Kasumi-1 (cell line): ENCODE measurements at places on chromosomes 5 and 9.

DNA sequence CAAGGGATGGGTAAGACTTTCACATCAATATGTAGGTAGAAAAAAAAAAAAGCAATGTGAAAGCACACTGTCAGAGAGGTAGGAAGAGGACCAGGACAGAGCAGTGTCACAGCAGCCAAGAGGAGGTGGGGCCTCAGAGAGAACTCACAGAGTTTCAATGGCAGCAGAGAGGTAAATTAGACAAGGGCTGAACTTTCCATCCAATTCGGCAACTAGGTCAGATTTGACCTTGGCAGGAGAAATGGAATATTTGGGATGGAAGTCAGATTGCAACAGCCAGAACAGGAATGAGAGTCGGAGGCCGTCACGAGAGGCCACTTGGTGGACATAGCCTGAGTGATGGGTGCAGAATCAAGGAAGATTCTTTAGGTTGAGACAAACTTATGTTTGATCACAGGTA lies 57.7 kb downstream of the ENC1 start:
- no peak for DNase-seq

DNA sequence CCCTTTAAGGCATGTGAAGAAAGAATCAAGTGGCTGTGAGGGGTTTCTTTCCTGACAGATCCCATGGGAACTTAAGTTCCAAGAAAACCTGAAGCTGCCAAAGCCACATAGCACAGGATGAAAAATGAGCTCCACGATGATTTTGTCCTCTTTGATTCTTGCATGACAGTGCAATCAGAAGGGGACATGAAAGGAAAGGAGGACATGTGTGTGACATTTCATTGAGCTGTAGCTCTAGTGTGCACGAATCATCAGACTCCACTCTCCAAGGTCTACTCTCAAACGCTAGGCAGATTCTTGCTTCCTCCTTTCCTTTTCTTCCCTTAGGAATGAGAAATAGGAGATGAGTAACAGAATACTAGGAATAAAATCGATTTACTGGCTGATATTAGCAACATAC lies 142.0 kb downstream of the ZNF608 start:
- DNase-seq = no peak

- DNase-seq = no peak
These were observed 19.8 kb downstream of the BRD3 start for GRCh38 chr9:134047868-134048581.

DNA sequence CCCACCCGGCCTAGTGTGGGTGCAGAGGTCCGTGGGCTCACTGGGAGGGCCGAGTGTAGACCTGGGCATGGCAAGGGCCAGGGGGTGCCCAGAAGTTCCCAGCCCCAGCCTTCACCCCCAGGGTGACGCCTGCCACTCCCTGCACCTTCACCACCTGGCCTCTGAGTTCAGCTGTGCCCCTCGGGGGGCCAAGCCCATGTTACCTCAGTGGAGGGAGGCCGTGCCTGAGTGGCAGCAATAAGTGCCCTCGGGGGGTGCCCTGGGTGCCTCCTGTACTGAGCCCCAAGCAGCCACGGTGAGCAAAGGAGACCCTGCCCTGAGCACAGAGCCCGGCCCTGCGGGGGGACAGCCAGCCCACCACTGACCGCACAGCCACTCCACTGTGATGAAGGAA lies 10.3 kb upstream of the FCN2 start:
- no peak for DNase-seq

- no peak for DNase-seq
These were observed 130.3 kb upstream of the CNTLN start for GRCh38 chr9:17004500-17004899.

DNA sequence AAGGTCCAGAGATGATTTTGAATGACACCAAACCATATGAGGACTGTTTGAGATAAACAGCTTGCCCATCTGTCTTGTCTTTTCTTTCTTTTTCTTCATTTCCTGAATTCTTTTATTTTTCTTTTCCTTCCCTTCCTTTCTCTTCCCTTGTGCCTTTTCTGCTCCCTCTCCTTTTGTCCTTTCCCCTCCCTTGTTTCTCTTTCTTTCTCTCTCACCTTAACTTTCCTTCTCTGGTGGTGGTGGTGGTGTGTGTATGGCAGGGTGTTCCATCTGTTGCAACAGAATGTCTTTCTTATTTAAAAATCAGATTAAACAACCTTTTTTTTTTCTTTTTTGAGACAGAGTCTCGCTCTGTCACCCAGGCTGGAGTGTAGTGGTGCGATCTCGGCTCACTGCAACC lies 3.8 kb upstream of the PDCL start:
- no peak for DNase-seq

DNA sequence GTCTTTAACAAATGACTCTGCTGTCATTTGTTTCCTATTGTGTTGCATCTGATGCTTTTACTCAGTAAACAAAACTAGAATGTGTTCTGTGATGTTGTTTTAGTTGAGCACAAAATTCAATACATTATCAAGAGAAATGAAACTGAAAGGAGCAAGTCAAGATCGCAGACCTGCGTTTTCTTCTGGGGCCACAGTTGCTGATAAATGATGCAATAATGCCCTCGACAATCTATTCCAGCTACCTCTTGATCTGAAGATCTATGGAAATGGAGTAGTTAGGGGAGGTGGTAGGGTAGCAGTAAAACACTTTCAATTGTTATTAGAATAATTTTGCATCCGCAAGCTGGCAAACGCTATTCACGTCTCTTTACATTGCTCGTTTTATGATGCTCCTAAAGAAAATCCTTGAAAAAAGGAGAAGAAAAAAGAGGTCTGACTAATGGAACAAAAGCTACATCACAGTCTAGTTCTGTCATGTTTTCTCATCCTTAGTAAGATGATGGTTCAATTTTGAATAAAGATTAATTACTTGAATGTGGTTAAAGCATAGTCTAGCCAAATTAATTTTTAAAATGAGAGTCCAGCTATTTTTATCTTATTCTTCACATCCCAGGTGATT lies 1.6 kb downstream of the ZNF366 start:
- no peak for DNase-seq

DNA sequence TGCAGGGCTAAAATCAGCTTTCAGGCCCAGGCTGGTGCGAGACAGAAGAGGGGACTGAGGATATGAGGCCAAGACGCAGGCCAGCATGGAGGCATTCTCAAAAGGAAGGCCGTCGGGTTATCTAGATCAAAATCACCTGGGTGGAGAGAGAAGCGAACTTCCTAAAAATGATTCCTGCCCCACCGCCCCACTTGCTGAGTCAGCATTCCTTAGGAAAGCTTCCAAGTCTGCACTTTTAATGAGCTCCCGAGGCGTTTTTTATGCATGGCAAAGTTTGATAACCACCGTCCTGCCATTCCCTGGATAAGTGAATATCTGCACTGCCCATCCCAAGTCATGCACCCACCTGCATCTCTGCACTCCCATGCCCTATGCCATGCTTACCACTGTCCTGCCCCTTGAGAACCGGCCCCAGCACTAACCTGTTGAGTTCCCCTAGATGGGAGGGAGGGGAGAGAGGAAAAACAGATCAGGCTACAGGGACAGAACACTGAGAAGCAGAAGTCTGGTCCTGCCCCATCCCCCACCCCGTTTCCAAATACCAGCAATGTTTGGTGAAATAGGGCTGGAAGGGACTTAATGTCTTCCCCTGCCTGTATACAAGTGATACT lies 1.6 kb upstream of the SPOCK1 start:
- no peak for DNase-seq

GRCh38 chr5:127186657-127187056 lies 103.9 kb upstream of the MEGF10 start:
- DNase-seq = no peak

- DNase-seq = no peak
These were observed 1.4 kb downstream of the NPR2 start for GRCh38 chr9:35792826-35793225.

GRCh38 chr5:119329666-119330065 lies 26.2 kb upstream of the TNFAIP8 start:
- no peak for DNase-seq

GRCh38 chr5:88746438-88746882 lies 136.5 kb downstream of the MEF2C start:
- DNase-seq = no peak

- no peak for DNase-seq
These were observed 62.2 kb downstream of the BOD1 start for GRCh38 chr5:173554038-173554955.

- no peak for DNase-seq
These were observed 19.2 kb upstream of the FGFR4 start for GRCh38 chr5:177067503-177067902.

DNA sequence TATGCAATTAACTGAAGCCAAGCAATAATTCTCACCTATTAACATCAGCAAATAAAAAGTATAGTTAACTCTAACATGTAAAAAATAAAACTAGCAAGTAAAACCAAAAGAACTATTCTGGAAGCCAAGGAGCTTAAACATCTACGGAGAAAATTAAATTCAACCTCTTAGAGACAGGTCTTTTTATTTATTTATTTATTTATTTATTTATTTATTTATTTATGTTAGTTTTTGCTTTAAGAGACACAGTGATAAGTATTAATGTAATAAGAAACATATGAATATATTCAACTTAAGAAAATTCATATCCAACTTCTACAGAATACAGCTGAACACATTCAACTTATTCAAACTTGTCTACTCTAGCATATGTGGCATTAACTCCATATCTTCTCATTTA lies 472.1 kb upstream of the IZUMO3 start:
- no peak for DNase-seq

DNA sequence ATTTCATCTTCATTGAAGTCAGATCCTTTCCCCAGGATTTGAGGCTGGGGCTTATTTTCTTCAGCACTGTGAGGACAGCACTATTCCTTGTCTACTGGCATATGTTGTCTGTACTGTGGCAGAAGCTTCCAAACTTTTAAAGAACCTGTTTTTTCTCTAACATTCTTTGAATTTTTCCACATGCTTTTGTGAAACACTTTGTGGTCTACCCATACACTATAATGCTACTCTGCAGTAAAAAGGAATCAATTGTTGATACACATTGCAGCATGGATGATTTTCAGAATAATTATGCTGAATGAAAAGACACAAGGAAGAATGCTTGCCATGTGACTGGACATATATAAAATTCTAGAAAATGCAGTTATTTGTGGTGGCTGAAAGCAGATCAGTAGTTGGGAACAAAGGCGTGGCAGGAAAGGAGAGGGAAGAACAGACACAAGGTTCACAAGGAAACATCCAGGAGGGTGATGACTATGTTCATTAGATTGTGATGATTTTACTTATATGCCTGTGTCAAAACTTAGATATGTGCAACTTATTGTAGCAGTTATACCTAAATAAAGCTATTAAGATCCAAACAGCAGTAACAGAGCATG lies 96.8 kb downstream of the WNK2 start:
- DNase-seq = no peak

GRCh38 chr9:136031741-136032730 lies 63.1 kb downstream of the NACC2 start:
- no peak for DNase-seq

- DNase-seq = no peak
These were observed 548.4 kb upstream of the ZNF608 start for GRCh38 chr5:125294844-125295243.

GRCh38 chr9:88733651-88734421 lies 198.9 kb downstream of the NXNL2 start:
- no peak for DNase-seq

- no peak for DNase-seq
These were observed 298.5 kb upstream of the PCSK5 start for GRCh38 chr9:75591972-75592371.

DNA sequence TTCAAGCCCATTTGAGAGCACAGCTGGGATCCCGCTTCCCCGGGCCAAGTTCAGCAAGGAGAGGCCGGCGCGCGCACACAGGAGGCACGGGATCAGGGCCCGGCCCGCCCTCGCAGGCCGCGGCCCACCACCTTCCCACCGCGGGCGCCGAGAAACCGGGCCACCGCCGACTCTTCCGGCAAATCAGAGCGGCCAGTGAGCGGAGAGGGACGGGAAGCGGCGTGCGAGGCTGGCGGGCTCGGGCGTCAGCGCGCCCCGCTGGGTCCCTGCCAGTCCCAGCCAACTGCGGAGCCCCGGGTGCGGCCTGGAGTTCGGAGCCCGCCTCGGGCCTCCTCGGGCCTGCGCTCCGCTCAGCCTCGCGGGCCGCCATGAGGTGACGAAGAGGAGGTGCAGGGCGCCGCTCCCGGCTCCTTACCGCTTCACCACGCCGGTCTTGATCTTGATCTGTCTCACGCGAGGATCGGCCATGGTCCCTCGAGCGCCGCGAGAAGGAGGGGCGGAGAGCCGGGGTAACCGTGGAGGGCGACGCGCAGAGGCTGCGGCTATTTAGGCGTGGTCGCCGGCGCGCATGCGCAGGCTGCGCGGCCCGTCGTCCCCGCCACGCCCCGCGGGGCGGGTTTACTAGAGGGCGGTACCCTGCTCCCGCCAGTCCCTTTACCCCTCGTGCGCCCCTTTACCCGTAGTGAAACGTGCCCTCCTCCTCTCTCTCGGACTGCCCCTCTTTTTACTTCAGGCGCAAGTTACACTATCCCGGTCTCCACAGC lies at the start of gene TBCA:
Gene TBCA (minus strand): TSS at position 550 of the 764 bp plus-strand sequence. CDS start 82 bp downstream, at position 468.
- DNase-seq = peak; percentile 92

DNA sequence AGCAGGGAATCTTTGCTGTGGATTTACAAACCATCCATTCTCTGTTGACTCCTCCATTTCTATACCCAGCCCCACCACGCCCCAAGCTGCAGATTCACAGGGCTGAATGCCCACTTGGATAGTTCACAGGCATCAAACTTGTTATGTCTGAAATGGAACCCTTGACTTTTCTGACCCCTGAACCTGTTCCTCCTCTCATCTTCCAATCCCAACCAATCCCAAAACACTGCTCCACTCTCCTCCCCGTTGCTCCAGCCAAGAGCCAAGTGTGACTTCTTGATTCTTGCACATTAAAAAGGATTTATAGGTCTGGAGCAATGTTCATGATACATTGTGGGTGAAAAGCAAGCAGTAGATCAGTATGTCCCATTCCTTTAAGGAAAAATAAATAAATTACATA lies 145.6 kb downstream of the DAB2IP start:
- DNase-seq = no peak
